ENCODE measurements at places on chromosomes 13 and 19. TPM values are rescaled to one million over a fixed set of nuclear protein-coding genes. Genes with fewer than 3 reads are reported as not detected.

DNA sequence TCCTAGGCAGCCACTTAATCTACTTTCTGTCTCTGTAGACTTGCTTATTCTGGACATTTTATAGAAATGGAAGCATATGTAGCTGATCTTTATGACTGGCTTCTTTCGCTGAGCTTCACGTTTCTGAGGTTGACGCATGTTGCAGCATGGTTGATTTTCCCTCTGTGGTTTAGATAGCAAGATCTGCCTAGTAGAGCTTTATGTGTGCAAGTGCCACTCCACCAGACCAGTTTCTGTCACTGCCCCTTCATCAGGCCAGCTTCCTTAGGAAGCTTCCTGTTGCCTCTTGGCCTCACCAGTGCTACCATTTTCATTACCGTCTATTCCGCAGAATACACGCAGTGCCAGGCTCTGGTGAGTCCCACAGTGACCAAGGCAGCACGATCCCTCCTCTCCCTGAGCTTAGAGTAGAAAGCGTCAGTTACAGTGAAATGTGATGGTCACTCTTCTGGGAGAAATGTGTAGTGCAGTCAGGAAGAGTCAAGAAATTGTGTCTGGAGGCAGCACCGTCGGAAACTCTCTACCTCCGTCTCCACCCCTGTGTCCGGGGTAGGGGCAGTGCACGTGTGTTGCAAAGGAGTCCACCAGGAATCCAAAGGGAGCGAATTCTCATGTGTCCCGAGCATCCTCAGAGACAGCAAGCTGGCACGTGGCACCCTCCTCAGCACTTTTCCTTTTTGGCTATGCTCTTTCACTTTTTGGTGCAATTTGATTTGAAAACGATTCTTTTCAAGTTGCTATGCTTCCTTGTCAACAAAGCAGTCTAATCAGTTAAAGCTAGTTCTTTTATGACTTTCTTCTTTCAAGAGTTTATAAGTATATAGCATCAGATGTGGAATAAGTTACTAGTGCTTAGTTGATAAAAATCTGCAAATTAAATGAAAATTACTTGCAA lies 45.4 kb upstream of the GPR183 start:
- DNase-seq: no peak

GRCh38 chr13:31018511-31018910 lies 86.1 kb downstream of the TEX26 start:
- DNase-seq: no peak

DNA sequence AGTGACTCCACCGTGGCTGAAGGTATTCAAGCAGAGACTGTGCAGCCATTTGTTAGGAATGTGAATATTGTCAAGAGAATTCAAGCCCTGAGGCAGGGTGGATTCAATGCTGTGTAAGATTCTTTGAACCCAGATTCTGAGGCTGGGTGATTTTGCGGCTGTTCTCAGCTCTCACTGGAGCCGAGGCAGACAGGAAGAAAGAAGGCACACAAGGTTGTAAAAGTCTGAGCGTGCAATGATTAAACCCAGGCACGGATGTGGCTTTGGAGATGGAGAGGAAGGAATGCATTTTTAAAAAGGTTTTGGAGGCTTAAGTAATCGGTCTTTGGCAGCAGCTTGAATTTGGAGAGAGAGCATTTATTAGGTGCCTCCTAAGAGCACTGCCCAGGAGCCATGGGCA lies 187.9 kb downstream of the KATNAL1 start:
- peak; percentile 42 for DNase-seq

DNA sequence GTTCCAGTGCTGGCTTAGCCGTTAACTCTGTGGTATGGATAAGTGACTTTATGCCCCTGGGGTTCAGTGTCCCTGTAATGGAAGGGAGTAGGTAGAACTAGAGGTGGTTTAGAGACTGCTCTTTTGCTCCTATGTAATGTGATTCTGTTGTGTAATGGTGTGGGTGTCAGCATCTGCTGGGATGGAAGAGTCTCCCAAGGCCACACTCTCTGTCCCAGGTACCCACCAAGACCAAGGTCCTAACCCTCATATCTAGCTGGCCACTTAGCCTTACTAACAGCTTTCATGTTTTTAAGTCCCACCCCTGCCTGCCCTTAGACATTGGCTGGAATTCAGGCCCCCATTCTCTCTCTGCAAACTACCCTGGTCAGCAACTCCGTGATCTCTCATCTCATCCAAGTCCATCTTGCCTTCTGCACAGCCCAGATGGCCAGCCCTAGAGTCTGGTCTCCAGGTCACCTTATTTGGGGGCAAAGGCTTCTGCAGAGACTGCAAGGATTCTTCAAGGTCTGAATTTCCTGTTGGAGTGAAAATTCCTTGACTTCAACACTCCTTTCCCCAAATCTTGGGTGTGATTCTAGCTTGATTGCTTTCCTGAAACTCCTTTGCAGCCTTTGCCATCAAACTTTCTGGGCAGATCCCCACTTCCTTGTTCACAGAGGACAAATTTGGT lies 48.4 kb downstream of the SERP2 start:
- no peak for DNase-seq

SKA3 gene
- total RNA-seq: 4.8 TPM

- no peak for DNase-seq
Measured at GRCh38 chr19:31616031-31616430, 266.8 kb upstream of the TSHZ3 start.

FFAR1 gene
- total RNA-seq: not detected

DNA sequence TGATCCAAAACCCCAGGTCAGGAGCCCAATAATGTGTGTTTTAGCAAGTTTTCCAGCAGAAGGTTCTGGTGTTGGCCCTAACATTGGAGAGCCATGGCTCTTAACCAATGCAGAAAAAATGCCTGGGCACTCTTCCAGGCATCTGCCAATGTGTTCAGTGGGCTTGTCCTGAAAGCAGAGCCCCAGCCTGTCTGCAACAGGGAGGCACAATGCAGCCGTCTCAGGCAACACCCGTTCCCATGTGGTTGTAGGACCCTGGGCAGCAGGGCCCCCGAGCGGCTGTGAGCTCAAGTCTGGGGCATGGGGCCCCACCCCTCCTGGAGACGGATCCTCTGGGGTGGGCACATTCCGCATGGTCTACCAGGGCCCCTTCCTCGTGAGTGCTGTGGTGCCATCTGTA lies 58.1 kb upstream of the SIAH3 start:
- no peak for DNase-seq

PLVAP gene
- 10.9 TPM for total RNA-seq

GRCh38 chr13:103062079-103062478 lies 4.1 kb downstream of the SLC10A2 start:
- DNase-seq: no peak

GRCh38 chr19:11539495-11540365 lies 1.1 kb downstream of the CNN1 start:
- no peak for DNase-seq

GRCh38 chr13:40126306-40127085 lies 471.0 kb downstream of the COG6 start:
- DNase-seq: no peak

DNA sequence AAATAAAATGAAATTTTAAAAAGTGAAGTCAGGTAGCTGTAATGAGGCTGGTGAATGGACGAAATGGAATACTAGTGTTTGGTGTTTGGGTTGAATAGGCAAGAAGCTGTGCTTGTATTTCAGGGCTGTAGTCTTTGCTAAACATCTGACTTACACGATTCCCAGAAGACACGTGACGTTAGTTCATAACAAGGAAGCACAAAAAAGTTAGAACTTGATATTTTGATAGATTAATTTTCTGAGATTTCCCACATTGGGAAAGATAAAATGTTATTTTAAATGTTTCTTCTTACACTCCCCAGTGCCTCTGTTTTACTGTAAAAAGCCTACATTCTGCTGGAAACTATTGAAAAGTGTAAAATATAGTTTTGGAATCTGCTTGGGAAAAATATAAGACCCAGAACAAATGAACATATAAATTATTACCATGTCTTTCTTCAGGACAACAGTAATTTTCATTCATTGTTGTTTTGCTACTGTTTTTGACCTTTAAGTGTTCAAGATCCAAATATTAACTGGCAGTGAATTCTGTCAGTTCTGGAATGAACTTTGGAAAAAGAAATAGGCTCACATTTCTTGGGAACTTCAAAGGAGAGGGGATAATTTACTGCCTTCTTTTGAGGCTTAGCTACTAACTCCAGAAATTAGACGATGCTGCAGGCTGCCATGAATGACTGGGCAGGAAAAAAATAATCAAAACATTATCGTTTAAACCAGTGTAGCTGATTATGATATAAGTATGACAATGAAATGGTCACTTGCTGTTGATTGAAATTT lies 241.3 kb downstream of the SLITRK6 start:
- no peak for DNase-seq

DNA sequence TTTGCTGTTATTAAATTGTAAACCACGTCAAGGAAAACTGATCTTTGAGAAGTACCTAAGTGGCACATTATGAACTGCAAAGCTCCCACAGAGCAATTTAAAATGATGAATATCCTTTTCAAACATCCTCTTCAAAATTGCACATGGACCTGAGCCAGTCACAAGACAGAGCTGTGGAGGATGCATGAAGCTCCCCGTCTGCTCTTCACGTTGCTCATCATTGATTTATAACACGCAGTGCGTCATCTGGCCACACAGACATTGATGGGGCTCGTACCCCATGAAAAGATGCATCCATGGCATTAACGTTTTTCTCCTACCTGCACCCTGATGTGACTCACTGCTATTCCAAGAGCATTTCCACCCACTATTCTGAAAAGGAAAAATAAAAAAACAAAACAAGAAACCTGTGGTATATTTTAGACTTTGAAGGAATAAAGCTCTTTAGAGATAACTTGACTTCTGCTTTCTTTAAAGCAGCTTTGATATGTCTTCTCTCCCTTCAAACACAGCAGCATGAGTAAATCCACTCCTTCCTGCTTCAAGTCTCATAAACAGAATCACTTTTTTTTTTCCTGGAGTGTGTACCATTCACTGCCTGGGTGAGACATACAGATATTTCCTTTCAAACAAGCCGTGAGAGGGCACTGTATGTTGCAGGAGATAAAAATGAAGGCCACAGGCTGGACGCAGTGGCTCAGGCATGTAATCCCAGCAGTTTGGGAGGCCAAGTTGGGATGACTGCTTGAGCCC lies 7.2 kb upstream of the SERTM1 start:
- no peak for DNase-seq

DNA sequence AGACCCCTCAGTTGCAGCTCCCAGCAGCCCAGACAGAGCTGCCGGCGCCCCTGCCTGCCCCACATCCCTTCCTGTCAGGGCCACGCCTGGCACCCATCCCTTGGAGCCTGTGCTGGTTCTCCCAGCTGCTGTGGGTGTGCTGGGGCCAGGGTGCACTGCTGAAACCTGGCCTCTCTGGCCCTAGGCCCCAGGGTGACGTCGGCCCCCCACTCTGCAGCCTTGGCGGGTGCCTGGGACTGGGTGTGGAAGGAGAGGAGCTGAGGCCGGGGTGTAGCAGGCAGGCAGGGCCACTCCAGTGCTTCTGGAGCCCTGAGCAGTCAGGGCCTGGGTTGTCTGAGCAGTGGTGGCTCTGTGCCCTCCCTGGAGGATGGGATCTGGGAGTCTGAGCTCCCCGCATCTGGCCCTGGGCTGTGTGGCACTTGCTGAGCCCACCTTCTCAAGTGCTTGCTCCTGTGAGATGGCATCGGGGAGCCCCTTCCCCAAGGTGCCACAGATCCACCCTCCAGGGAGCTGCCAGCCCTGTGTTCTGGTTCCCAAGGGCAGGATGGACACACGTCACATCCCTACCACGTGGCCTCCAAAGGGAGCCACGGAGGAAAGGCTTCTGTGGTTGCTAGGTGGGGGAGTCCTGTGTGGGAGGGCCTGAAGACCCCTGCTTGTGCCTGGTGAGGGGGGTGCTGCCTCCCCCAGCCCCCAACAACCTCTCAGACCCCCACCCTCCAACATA lies 5.2 kb downstream of the PLEKHJ1 start:
- no peak for DNase-seq

GRCh38 chr19:41531438-41532311 lies 44.3 kb upstream of the CEACAM21 start:
- DNase-seq: peak; percentile 57

GRCh38 chr13:113584870-113585671 lies 518 bp downstream of the TFDP1 start:
- no peak for DNase-seq

GRCh38 chr19:29260477-29261317 lies 47.7 kb upstream of the UQCRFS1 start:
- DNase-seq: no peak

DNA sequence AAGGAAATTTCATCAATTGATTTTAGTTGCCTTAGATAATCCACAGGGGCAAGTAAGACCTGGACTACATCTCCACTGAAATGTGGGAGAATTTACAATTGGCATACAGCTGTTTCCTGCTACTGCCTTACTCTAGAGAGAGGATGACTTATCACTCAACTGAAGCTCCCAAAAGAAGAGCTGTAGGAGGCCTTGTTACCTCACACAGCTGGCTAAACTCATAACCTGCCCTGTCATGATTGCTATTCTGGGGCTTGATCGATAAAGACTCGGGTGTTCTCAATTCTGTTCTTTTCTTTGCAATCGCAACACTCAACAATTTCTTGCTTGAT lies 1396.4 kb downstream of the EFNB2 start:
- no peak for DNase-seq

All from skin of body (tissue), 3 donors.